ENCODE measurements at places on chromosomes 4 and X. TPM values are rescaled to one million over a fixed set of nuclear protein-coding genes. Genes with fewer than 3 reads are reported as not detected.
A peak's percentile ranks its signal among the peaks of the same experiment; 100 is the strongest.

DNA sequence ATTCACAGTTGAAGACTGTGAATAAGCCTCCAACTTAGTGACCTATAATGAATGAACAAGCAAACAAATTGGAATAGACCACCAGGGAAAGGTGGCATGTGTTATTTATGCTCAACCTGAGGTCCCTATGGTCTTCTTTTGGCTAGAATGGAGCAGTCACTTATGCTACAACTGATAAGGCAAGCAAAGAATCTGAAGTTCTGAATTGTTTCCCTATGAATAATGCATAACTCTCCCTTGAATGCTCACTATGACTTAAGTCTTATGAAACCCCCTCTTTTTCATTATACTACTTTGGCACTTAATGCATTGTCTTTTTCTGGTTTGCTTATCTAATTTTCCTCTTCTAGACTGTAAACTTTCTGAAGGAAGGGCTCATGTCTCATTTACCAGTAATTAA is 2.6 kb downstream of the GIMD1 start:
- 0 out of 2 replicates have a peak overlapping the region, but pooled peaks have one; percentile 7 for H3K27ac ChIP-seq
- peak; percentile 3 for DNase-seq
- no peaks in the 10 kb centered on the region for H3K36me3 ChIP-seq
- no peak overlapping the region for H3K4me3 ChIP-seq
- H3K4me1 ChIP-seq: peaks cover 8% of the 10 kb centered on the region

DNA sequence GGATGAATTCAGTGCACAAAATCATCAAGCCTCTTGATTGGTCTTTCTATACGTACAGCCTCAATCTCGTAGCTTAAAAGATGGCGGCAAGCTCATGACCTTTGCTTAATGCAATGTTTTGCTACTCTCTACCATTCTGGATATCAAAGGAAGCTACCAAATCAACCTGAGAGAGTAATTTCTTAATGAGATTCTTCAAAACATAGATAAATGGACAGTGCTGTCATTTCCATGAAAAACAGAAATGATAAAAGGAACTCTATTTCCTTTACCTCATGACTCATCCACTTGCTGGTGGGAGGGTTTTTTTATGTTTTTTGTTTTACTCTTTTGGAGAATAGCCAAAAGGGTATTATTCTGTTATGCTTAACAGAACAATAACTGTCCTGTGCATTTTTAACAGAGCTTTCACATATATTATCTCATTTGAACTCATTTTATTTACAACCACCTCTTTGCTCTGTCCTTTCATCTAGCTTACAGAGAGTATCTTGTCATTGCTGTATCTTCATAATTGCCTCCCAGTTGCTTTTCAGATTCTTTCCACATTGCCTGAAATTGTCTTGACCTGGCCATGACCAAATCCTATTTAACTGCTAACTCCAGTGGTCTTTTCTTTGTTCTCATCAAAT is 138.6 kb upstream of the GPR101 start:
- H3K4me3 ChIP-seq: no peak overlapping the region
- H3K27ac ChIP-seq: no peak overlapping the region
- H3K36me3 ChIP-seq: no peaks in the 10 kb centered on the region

GRCh38 chr4:99847362-99847976 is 30.8 kb downstream of the DAPP1 start:
- H3K36me3 ChIP-seq: no peaks in the 10 kb centered on the region
- no peaks in the 10 kb centered on the region for H3K27me3 ChIP-seq
- H3K4me3 ChIP-seq: no peak overlapping the region
- no peak overlapping the region for H3K27ac ChIP-seq

GRCh38 chrX:78046362-78046761 is 57.7 kb upstream of the PGK1 start:
- H3K4me1 ChIP-seq: no peaks in the 10 kb centered on the region
- no peak for DNase-seq
- H3K36me3 ChIP-seq: no peaks in the 10 kb centered on the region

DNA sequence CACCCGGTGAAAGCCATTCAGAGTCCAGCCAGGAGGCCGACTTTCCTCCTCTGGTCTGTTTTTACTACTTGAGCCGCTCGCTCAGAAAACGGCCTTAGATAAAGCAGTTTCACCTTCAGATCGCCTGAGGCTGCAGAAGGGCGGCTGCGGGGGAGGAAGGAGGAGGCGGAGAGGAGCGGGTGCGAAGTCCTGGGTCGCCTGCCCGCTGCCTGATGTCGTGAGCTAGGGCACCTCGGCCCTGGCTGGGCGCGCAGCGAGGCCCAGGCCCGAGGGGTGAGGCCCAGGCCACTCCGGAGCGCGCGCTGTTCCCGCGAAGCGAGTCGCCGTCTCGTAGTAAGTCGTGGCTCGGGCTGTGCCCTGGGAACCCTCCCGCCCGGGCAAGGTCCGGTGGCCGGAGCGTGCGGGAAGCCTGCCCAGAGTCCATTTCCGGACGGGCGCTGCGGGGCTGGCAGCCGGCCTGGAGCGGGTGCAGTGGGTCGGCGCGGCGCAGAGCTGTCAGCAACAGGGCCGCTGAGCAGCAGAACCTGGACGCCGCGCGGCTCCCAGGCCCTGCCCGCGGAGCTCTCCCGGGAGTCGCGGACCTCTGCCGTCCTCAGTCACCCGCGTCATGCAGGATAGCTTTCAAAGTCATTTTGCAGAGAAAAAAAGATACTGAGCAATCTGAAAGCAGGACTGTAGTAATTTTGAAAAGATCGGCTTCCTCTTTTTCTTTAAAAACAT is 18.6 kb downstream of the TRIM2 start:
- H3K27me3 ChIP-seq: no peaks in the 10 kb centered on the region
- H3K4me3 ChIP-seq: peak overlapping the region; percentile 70
- H3K4me1 ChIP-seq: peaks cover 38% of the 10 kb centered on the region
- peak; percentile 28 for DNase-seq
- H3K27ac ChIP-seq: peak overlapping the region; percentile 80

- H3K4me3 ChIP-seq: no peak overlapping the region
- no peaks in the 10 kb centered on the region for H3K36me3 ChIP-seq
- no peak for DNase-seq
- H3K4me1 ChIP-seq: no peaks in the 10 kb centered on the region
- H3K27me3 ChIP-seq: no peaks in the 10 kb centered on the region
- H3K27ac ChIP-seq: no peak overlapping the region
These were observed 147.1 kb downstream of the DCK start for GRCh38 chr4:71140563-71140962.

- H3K36me3 ChIP-seq: no peaks in the 10 kb centered on the region
- H3K4me1 ChIP-seq: peaks cover 13% of the 10 kb centered on the region
- no peaks in the 10 kb centered on the region for H3K27me3 ChIP-seq
- no peak overlapping the region for H3K4me3 ChIP-seq
These were observed 2.3 kb upstream of the ZCCHC4 start for GRCh38 chr4:25310066-25310802.

DNA sequence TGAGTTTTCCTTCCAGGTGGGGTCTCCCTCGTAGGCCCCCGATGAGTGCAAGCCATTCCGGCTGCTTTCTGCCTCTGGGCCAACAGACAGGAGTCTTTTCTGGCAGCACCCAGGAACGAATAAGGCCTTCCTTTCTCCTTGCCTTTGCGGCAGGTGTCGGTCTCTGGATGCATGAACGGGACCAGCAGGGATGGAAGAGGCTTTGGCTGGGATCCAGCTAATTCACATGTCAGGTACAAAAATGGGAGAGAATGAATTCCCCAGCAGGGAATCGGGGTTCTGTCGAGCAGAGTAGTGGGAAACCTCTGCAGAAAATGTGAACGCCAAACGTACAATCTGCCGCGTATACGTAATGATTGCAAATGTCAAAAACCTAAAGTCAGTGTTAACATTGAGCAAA is 146.1 kb upstream of the TBL1X start:
- H3K4me3 ChIP-seq: no peak overlapping the region
- H3K4me1 ChIP-seq: peaks cover 21% of the 10 kb centered on the region
- DNase-seq: no peak
- no peaks in the 10 kb centered on the region for H3K36me3 ChIP-seq

DNA sequence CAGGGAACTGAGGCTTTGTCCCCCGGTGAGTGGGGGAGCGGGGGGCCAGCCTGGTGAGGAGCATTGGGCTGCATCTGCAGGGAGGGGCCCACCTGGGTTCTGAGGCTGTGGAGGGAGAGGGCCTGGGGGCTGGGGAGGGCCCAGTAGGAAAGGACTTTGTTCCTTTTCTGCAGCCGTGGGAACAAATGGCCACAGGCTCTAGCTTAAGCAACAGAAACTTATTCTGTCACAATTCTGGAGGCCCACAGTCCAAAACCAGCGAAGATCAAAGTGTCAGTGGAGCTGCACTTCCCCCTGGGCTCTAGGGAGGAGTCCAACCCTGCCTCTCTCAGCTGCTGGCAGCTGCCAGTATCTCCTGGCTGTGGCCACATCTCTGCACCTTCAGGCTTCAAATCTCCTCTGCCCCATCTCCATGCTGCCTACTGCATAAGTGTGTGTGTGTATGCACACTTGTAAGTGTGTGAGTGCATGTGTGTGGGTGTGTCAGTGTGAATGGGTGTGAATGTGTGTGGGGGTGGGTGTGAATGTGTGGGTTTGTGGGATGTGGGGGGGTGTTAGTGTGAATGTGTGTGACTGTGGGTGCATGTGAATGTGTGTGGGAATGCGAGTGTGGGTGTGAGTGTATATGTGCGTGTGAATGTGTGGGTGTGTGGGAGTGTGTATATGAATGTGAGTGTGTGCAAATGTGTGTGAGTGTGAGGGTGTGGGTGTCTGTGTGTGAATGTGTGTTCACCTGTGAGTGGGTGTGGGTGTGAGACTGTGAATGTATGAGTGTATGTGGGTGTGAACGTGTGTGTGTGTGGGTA is 204.5 kb upstream of the PSAPL1 start:
- H3K27me3 ChIP-seq: no peaks in the 10 kb centered on the region
- no peaks in the 10 kb centered on the region for H3K36me3 ChIP-seq

GRCh38 chr4:55169352-55169961 is 44.1 kb upstream of the KDR start:
- peaks cover 45% of the 10 kb centered on the region for H3K4me1 ChIP-seq
- peak; percentile 96 for DNase-seq
- H3K36me3 ChIP-seq: no peaks in the 10 kb centered on the region
- H3K4me3 ChIP-seq: peak overlapping the region; percentile 25

- H3K27me3 ChIP-seq: no peaks in the 10 kb centered on the region
- H3K36me3 ChIP-seq: no peaks in the 10 kb centered on the region
- peaks cover 39% of the 10 kb centered on the region for H3K4me1 ChIP-seq
- peak; percentile 77 for DNase-seq
These were observed 38.4 kb downstream of the NAP1L5 start for GRCh38 chr4:88659055-88659889.

DNA sequence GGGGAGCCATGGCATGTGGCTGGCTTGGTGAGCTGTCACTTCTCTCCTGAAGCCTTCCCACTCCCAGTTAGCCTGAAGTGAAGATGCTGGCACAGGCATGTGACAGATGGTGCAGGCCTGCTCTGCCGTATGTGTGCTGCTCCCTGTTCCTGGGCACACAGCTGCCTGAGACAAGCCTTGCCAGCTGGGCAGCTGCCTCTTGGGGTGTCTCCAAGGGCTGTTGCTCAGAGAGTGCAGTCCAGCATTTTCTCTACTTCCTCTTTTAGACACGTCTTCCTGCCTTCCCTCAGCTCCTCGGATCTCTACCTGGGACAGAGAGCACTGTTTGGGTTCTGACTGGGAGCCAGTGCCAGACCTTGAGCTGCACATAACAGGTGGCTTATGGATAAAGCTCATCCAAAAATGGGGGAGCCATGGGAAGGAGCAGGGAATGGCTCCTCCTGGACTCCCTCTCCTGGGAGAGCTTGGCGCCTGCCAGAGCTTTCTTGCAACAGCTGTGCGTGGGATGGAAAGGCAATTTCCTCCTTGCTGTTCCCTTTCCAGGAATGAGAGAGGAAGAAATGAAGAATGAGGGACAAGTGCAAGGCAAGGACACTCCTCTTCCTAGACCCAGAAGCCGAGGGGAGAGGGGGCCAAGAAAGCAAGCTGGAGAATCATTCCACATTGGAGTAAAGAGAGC is 132.9 kb downstream of the MSL3 start:
- H3K27me3 ChIP-seq: no peaks in the 10 kb centered on the region
- no peak for DNase-seq
- H3K36me3 ChIP-seq: no peaks in the 10 kb centered on the region
- H3K4me1 ChIP-seq: peaks cover 28% of the 10 kb centered on the region
- no peak overlapping the region for H3K4me3 ChIP-seq

DNA sequence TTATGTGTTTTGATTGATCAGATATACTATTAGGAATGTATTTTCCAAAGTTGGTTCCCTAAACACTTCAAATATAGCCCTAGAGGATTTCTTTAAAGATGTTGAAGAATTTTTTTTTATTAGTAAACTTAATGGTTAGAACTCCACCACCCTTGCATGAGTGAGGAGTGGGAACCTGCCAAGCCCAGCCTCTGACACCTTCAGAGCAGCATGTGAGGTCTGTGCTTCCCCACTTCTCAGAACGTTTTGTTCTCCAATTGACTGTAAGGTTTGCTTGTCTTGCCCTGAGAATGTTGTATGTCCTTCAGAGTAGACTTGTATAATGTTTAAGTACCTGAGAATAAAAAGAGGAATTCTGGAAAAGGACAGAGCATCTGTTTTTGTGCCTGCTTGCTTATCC is 126.8 kb downstream of the DCLK2 start:
- H3K4me1 ChIP-seq: no peaks in the 10 kb centered on the region
- DNase-seq: no peak
- H3K4me3 ChIP-seq: no peak overlapping the region
- H3K36me3 ChIP-seq: no peaks in the 10 kb centered on the region

GRCh38 chr4:109826719-109827118 is 1.1 kb upstream of the RRH start:
- peaks cover 23% of the 10 kb centered on the region for H3K36me3 ChIP-seq
- no peaks in the 10 kb centered on the region for H3K4me1 ChIP-seq
- no peaks in the 10 kb centered on the region for H3K27me3 ChIP-seq
- H3K4me3 ChIP-seq: no peak overlapping the region
- H3K27ac ChIP-seq: no peak overlapping the region

DNA sequence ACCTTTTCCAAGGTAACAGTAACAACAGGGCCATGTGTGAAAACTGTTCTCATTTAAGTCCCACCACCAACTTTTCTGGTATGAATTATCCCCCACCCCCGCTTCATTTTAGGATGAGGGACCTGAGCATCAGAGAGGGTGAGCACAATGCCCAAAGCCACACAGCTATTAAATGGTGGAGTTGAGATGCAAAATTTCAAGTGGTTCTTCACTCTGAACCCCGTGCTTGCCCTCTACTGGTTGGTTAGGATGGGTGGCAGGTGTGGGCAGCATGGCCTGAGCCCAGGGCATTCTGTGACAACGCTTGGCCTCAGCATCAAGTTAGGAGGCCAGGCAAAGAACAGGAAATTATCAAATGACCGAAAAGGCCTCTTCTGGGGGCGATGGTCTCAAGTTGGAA is 33.5 kb downstream of the MED28 start:
- DNase-seq: peak; percentile 21
- H3K27ac ChIP-seq: no peak overlapping the region
- H3K4me3 ChIP-seq: no peak overlapping the region
- no peaks in the 10 kb centered on the region for H3K4me1 ChIP-seq
- no peaks in the 10 kb centered on the region for H3K27me3 ChIP-seq

GRCh38 chr4:120053911-120054310 is 12.7 kb downstream of the MAD2L1 start:
- DNase-seq: no peak
- H3K4me1 ChIP-seq: peaks cover 6% of the 10 kb centered on the region
- H3K36me3 ChIP-seq: peaks cover 6% of the 10 kb centered on the region
- H3K4me3 ChIP-seq: no peak overlapping the region
- H3K27me3 ChIP-seq: no peaks in the 10 kb centered on the region

- H3K27ac ChIP-seq: no peak overlapping the region
- H3K4me3 ChIP-seq: no peak overlapping the region
- peak; percentile 10 for DNase-seq
- peaks cover 28% of the 10 kb centered on the region for H3K4me1 ChIP-seq
- no peaks in the 10 kb centered on the region for H3K27me3 ChIP-seq
- H3K36me3 ChIP-seq: no peaks in the 10 kb centered on the region
These were observed 304.4 kb upstream of the SLIT2 start for GRCh38 chr4:19947349-19947748.

ABCD1 gene
- total RNA-seq: 48.6 TPM

EFNB1 gene
- total RNA-seq: 142 TPM

TMEM47 gene
- 4.7 TPM for total RNA-seq

MAP7D2 gene
- total RNA-seq: 0.91 TPM

MAGED4B gene
- total RNA-seq: 2.8 TPM

REELD1 gene
- total RNA-seq: not detected

PLAC1 gene
- total RNA-seq: 2.6 TPM

TCEAL6 gene
- total RNA-seq: not detected

HSFX2 gene
- total RNA-seq: not detected

PNMA6A gene
- total RNA-seq: not detected
